ENCODE measurements at places on chromosomes 16 and 17.

DNA sequence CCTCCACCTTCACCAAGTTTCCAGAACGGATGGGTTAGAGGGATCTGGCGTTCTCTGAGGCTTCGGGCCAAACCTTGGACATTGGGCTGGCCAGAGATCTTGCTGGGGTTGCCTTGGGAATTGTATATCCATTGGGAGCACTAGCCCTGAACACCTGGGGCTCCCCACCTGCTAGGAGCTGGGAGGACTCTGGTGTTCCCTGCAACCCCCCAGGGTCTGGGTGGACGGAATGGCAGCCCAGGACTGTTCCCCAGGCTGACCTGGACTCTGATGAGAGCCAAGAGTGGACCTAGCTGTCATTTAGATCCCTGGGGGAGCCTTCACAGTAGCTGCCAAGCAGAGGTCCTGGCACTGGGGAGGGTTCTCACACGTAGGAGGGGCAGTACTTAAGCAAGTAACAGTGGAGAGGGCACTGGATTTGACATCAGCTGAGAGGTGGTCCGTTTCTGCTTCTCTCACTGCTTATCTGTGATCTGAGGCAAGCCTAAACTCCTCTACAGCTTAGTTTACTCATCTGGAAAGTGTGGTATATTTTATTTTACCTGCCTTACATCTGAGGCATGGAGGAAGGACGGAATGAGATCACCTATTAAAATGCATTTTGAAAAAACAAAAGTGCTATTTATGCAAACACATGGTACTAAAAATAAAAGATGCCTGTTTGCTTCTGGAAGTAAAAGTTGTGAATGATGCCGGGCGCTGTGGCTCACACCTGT, 11.7 kb downstream of the SOCS3 start:
- DNase-seq: no peak

DNA sequence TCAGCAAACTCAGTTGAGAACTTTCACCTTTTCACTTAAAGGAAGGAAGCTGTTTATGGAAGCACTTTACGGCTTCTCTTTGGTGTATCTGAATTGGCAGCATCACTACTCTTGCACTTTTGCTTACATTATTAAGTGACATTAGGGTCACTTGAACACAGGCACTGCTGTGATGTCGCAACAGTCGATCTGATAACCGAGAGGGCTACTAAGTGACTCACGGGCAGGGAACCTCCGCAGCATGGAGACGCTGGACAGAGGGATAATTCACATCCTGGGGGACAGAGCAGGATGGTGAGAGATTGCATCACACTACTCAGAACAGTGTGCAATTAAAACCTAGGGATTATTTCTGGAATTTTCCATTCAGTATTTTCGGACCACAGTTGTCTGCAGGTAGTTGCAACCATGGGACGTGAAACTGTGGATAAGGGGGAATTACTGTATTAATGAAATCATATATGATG, 56.5 kb downstream of the DNAH2 start:
- peak; percentile 62 for DNase-seq

DNA sequence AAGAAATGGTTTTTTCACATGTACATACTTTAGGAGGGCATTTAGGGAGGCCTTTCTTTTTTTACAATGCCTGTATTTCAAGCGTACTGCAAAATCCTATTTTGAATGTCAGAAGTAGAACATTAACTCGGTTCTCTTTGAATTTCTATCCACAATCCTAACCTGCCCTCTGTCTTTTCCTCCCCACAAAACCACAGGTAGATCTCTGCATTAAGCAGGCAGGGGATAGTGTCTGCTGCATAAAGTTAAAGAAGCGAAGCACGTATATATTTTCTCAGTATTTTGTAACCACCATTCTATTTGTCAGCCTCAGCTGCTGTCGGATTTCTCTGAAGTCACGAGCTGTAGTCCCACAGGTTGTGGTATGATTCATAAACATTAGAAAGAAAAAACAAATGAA, 137.5 kb downstream of the SHISA6 start:
- DNase-seq: no peak

- no peak for DNase-seq
Observed at GRCh38 chr16:6035161-6035560, 937.6 kb upstream of the EEF2KMT start.

DNA sequence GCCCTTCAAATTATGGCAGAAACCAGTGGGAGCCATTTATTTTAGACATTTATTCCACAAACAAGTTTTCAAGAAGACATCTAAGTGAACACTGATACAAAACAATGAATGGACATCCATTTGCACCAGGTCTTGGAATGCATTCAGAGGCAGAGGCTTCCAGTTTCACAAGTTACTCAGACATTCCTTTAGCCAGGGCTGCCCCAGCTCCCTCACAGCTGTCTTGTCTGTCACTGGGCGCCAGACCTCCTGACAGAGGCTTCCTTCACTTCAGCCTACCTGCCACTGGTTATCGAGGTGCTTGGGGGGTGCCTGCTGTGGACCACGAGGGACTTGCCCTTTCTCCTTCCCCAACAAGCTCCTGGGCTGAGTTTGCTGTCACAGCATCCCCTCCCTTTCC, 19.2 kb downstream of the AQP8 start:
- DNase-seq: no peak

DNA sequence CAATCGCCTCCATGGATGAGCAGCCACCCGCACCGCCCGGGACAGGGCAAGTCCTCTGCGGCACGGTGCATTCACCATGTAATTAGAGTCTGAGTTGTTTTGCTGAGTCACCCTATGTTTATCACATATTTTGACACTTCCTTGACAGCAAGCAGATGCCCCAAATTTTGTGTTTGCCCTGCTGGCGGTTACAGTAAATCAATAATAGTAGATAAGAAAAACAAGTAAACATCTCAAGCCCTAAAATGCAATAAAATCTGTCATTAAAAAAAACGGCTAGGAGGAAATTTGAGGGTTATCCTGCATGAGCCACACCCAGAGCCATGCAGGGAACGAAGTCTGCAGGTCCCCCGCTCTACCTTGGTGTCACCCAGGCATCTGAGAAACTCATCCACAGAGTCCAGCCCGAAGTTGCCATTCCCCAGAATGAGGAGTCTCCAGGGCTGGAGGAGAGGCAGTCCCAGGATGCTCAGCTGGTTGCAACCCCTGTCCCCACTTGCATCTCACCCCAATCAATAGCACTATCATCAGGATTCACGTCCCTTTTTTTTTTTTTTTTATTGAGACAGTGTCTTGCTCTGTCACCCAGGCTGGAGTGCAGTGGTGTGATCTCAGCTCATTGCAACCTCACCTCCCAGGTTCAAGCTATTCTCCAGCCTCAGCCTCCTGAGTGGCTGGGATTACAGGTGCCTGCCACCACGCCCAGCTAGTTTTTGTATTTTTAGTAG, 16.5 kb upstream of the ST6GALNAC1 start:
- DNase-seq: peak; percentile 88

DNA sequence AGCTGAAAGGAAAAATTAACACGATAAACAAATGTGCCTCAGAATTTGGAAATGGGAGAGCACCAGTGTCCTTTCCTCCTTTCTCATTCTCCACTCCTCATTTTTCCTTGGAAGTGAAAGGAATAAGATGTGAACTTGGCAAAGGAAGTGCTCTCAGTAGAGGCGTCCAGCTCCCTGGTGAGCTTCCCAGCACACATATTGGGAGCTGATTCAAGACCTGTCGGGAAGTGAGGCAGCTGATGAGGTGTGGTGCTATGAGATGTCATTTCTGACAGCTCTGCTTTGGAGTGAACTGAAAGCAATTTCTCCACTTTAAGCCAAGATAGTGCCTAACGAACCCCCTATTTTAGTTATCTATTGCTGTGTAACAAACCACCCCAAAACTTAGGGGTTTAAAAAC, 238.5 kb upstream of the IRX3 start:
- no peak for DNase-seq

DNA sequence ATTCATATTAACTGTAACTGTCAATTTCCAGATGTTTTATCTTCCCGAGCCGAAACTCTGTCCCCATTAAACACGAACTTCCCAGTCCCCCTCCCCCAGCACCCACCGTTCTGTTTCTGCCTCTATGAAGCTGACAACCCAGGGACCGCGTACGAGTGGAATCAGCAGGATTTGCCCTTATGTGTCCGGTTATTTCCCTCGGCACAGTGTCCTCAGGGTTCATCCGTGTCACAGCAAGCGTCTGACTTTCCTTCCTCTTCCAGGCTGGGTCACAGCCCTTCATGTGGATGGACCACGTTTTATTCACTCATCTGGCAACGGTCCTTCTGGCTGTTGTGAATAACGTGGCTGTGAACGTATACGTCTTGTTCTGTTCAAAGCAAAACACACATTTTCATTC, 31.3 kb downstream of the METRNL start:
- DNase-seq: no peak

- DNase-seq: no peak
Observed at GRCh38 chr17:21535686-21536375, 156.5 kb upstream of the KCNJ18 start.

Measured in trophoblast cell (in vitro differentiated cells and primary cell).